ENCODE measurements at places on chromosomes 6 and 20.

- no peak for DNase-seq
These were observed 192.4 kb upstream of the MYLIP start for GRCh38 chr6:15936503-15936902.

DNA sequence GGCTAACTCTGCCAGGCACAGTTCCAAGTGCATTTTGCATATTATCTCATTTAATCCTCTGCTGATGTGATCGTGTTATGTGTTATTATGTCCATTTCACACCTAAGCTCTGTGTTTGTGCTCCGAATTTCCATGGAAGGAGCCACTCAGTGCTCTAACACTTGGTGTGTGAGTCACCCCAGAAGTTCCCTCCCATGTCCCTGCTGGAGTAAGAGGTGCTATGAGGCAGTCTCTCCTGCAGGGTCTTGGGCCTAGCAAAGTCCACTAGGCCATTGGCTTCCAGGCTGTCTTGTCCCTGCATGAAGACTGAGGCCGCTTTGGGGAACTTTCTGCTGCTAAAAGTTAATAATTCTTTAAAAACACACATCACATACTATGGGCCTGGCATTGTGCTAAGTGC is 405.9 kb upstream of the SULF2 start:
- no peak for DNase-seq

GRCh38 chr6:170018936-170019817 is 267.8 kb downstream of the ERMARD start:
- DNase-seq = no peak

GRCh38 chr20:59087829-59088433 is 45.3 kb upstream of the PRELID3B start:
- DNase-seq = peak; percentile 71

DNA sequence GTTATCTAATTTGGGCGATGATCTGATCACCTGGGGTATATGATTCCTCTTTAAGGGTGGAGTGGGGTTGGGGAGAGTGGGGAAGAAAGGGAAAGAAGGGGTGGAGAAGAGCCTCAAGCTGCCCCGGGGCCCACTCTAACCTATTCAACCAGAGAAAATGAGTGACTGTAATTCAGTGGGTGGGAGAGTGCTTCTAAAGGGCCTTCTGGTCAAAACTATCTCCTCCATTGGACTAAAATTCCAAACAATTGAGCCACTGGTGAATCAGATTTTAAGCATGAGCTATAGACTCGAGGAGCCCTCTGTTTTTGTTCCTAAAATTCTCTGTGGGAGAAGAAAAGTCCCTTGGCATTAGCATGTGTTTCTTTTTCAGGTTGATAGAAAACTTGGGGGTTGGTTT is 296.8 kb downstream of the CLIC5 start:
- DNase-seq = no peak

- no peak for DNase-seq
These were observed 194.8 kb downstream of the FRK start for GRCh38 chr6:115865914-115866313.

DNA sequence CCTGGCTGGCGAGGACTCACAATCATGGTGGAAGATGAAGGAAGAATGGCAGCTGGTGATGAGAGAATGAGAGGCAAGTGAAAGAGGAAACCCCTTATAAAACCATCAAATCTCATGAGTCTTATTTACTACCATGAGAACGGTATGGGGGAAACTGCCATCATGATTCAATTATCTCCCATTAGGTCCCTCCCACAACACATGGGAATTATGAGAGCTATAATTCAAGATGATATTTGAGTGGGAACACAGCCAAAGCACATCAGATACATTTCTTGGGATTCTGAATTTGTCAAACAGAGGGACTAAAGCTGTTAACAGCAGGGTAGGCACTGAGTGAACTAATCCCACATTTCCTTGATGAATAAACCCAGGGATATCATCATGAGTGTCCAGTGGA is 116.2 kb upstream of the PLCB4 start:
- DNase-seq = no peak

- no peak for DNase-seq
These were observed 29.0 kb downstream of the ARMC2 start for GRCh38 chr6:108877046-108877751.

GRCh38 chr6:23728707-23729106 is 397.3 kb upstream of the NRSN1 start:
- DNase-seq = no peak

GRCh38 chr6:97668716-97669115 is 385.7 kb upstream of the MMS22L start:
- DNase-seq = no peak

- DNase-seq = no peak
These were observed 6.3 kb downstream of the PPP1R16B start for GRCh38 chr20:38811769-38812168.

- DNase-seq = no peak
These were observed 141.9 kb downstream of the PDE7B start for GRCh38 chr6:135993361-135993760.

DNA sequence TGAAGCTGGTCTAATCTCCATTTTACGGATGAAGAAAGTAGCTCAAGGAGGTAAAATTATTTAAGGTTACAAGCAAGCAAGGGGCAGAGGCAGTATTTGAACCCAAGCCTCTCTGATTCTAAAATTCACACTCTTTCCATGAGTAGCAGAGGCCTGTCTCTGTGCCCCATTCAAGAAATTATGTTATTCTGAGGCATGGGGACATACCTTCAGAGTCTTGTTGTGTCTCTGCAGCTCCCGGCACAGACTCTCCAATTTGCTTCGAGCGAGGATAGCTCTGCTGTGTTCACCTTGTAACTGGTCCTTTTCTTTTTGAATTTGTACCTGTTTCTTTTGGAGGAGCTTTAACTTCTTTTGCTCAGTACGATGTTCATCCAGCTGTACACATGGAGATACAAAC is 21.5 kb downstream of the TXLNB start:
- DNase-seq = no peak

GRCh38 chr6:92281571-92282076 is 1137.7 kb downstream of the EPHA7 start:
- DNase-seq = no peak

DNA sequence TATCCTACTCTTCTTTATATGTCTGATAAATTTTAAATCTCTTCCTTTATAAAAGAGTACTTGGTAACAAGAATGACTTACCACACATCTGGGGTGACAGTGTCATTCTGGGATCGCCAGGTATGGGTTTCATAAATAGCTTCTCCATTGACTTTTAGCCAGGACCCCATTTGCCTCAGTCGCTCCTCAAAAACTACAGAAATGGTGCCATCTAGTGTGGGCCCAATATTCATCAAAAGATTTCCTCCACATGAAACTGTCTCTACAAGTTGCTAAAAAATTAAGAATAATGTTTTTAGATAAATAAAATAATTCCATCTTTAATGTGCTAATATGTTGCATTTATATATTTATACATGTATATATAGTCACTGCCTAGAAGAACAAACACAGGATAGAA is 9.7 kb downstream of the FUCA2 start:
- no peak for DNase-seq

DNA sequence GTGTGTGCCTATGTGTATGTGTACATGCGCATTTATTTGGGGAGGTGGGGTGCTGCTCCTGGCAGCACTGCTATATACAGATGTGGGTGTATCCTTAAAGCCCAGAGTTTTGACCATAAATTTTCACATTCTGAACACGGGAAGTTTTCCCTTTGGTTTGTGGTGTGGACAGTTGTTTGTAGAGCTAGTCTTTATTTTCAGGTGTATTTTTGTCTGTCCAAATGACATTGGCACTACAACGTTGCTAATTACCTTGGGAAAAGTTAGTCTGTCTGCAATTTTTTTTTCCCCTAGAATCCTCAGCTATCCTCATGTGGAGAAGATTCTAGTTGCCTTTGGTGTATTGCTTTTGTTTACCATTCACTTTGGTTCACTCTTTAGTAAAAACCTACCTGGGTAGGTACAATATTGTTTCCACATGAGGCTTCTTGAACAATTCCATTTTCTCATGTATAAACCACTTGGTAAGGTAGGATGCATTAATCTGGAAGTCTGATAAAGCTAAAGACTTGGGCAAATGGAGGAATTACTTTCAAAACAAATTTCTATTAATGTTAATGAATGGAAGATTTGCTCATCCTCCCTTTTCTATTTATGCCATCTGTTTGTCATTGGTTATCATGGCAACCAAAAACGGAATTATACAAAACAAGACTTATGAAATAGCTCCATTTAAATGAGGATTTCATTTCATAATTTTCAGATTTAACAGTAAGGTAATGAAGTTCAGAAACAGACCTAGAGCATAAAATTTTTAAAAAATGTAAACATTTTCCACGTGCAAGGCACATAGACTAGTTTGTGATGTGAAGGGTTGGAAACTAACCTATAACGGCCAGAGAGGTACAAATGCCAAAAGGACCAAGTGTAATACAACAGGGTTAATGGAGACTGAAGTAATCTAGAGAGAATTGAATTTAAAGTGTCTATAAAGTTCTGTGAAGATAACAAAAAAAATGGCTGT is 3.9 kb downstream of the CCN2 start:
- DNase-seq = no peak

GRCh38 chr6:67265996-67266921 is 1368.8 kb upstream of the ADGRB3 start:
- DNase-seq = no peak

GRCh38 chr6:30747902-30748769 is 3.8 kb upstream of the IER3 start:
- no peak for DNase-seq

DNA sequence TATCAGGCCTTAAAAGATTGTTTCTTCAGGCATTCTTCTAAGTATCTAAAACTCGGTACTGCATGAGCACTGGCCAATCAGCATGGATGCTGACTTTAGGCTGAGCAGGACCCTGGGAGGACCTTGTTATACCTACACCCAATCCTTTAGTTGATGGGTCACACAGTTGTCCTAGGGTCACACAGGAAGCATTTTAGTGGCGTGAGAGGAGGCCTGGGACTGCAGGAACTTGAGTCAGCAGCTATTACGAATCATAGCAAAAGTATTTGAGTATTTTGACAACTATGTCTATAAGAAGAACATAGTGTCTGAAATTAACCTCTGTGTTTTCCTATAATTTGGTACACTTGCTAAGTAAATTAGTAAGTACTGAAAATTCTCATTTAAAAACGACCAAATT is 741.4 kb downstream of the HACE1 start:
- no peak for DNase-seq

GRCh38 chr6:1422290-1422689 is 32.9 kb downstream of the FOXF2 start:
- DNase-seq = no peak
